ENCODE measurements at places on chromosomes 12 and 14. TPM values are rescaled to one million over a fixed set of nuclear protein-coding genes. Genes with fewer than 3 reads are reported as not detected.

- no peak for DNase-seq
These were observed 12.3 kb downstream of the KRT83 start for GRCh38 chr12:52308806-52309425.

- DNase-seq, result no peak
These were observed 8.0 kb downstream of the ASCL1 start for GRCh38 chr12:102965281-102966155.

- DNase-seq, result no peak
These were observed 161.1 kb upstream of the TRHDE start for GRCh38 chr12:72110937-72111650.

MUCL1 gene
- total RNA-seq, result not detected

CPSF2 gene
- total RNA-seq, result 25.8 TPM

RIPK3 gene
- 10.1 TPM for total RNA-seq

SLC5A8 gene
- total RNA-seq, result not detected

- no peak for DNase-seq
These were observed 5.2 kb upstream of the RIMKLB start for GRCh38 chr12:8692573-8692972.

GRCh38 chr12:132165584-132165983 lies 21.3 kb downstream of the NOC4L start:
- no peak for DNase-seq

DNA sequence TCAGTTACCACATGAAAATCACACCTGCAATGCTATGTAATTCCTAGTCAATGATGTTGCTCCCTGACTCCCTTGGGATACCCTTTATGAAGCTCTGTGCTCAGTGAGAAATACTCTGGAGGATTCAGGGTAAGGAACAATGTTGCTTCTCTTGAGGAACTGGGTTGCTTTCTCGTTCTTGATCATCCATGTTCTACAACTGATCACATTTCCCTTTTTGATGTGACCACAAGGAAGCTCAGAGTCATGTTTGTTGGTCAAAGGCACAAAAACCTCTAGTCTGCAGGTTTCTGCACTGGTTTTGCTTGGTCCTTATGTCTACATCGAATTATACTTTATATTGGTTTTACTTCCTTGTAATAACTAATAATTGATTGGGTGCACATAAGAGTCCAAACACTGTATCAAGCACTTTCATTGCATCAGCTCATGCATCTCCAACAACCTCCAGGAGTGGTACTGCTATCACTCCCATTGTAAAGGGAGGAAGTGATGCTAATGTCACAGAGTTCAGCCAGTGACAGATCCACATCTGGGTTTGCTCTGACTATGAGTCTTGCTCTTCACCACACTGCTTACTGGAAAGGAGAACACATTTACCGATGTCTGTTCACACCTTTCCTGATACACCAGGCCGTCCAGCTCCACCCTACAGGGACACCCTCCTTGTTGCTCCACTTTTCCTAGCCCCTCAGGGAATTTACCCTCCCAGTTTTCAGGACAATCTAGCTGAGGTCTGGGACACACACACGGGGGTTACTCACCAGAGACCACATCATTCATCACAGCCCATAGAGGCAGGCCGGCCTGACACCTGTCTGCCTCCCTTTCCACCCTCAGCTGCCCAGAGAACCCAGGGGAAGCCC lies 41.0 kb downstream of the CMKLR1 start:
- DNase-seq, result no peak

VWF gene
- 334 TPM for total RNA-seq

SDS gene
- not detected for total RNA-seq

PAX9 gene
- total RNA-seq, result 1.5 TPM

- DNase-seq, result no peak
These were observed 181.5 kb upstream of the DIO3 start for GRCh38 chr14:101379842-101380241.

GRCh38 chr12:46935271-46935847 lies 109.6 kb upstream of the SLC38A4 start:
- DNase-seq, result no peak

GRCh38 chr14:96415559-96415958 lies 23.6 kb downstream of the AK7 start:
- DNase-seq, result no peak

- no peak for DNase-seq
These were observed 7.7 kb upstream of the DCP1B start for GRCh38 chr12:2011643-2012607.

GPRC5D gene
- not detected for total RNA-seq

KCNH5 gene
- 0.49 TPM for total RNA-seq

- no peak for DNase-seq
These were observed 7.4 kb downstream of the PPP1R13B start for GRCh38 chr14:103840014-103840413.

FZD10 gene
- 5.2 TPM for total RNA-seq

- no peak for DNase-seq
These were observed 24.2 kb downstream of the SMUG1 start for GRCh38 chr12:54164387-54165145.

SMCO2 gene
- total RNA-seq, result not detected

- DNase-seq, result no peak
These were observed 948.4 kb upstream of the ATXN7L3B start for GRCh38 chr12:73589220-73589619.

- DNase-seq, result no peak
These were observed 67.0 kb downstream of the ARF6 start for GRCh38 chr14:49959822-49960408.

DNA sequence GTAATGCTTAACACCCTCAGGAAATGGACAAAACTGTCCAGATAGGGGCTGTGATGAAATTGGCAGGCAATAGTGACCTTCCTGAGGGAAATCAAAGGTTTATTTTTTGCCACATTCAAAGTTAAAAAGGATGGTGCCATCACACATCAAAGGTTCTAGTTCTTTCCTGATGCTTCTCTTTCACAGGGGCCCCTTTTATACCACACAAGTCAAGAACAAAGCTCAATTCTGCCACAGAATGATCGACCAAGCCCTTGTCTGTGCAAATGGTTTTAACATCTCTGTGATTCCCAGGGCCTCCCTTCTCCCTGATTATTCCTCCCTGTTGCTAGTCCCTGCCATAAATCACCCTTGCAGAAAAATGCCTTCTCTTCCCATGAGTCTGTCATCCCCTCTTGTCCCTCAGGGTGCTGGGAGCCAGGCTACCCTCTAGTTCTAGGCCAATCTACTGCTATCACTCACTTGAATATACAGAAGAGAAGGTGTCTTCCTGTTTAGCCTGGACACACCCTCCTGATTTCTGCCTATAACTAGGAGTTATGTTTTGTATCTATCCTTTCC lies 22.7 kb downstream of the SMCO2 start:
- DNase-seq, result peak; percentile 22

DNA sequence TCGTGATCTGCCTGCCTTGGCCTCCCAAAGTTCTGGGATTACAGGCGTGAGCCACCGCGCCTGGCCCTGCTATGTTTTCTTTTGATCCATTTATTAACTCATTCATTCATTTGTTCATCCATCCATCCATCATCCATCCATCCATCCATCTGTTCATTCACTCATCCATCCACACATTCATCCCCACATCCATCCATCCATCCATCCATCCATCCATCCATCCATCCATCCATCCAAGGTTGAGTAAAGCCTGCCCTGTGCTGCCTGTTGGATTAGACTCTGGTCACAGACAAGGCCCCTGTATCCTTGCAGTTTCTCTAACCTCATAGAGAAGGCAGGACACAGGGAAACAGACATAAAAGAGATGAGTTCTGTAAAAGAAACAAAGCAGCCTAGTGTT lies 44.9 kb downstream of the DNAH10 start:
- no peak for DNase-seq

GRCh38 chr12:65924716-65925115 lies 100.4 kb downstream of the HMGA2 start:
- DNase-seq, result no peak

GRCh38 chr14:96062010-96062409 lies 22.8 kb downstream of the C14orf132 start:
- DNase-seq, result no peak

HOTAIR gene
- not detected for total RNA-seq

DNA sequence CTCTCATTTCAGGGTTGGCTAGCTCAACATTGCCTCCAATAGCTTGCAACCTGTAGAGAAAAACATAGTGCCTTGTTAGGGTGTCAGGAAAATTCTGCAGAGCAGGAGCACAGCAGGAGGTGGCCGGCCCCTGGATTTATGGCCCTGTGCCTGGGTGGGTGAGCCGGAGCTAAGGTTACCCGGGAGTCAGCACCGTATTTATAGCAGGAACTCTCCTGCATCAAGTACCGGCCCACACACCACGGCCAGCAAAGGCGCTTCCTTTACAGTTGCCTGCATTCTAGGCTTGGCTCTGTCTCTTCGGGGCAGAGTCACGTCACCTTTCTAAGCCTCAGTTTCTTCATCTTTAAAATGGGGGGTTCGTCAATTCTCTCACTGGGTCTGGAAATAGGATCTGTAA lies 52.8 kb upstream of the EML1 start:
- no peak for DNase-seq

DNA sequence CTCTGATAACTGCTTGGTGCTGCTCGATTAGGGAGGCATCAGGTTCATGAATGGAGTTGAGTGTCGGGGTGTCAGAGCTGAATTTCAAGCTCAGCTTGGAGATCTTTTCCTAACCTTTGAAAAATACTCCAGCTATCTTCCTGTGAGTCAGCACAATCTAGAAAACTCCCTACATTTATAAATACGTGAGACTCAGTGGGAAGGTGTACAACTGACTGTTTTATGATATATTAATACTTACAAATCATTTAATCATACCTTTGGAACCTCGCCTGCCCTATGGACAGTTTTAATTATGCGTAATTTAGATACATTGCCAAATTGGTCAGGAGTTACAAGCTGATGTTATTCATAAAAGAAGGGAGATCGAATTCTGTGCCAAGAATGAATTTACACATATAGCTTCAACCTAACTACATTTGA lies 961 bp downstream of the CMAS start:
- no peak for DNase-seq

RFLNA gene
- 1.7 TPM for total RNA-seq

- DNase-seq, result no peak
These were observed 106.2 kb upstream of the NOS1 start for GRCh38 chr12:117467588-117467987.

- no peak for DNase-seq
These were observed 779.7 kb upstream of the FLRT2 start for GRCh38 chr14:84750284-84750683.

DNA sequence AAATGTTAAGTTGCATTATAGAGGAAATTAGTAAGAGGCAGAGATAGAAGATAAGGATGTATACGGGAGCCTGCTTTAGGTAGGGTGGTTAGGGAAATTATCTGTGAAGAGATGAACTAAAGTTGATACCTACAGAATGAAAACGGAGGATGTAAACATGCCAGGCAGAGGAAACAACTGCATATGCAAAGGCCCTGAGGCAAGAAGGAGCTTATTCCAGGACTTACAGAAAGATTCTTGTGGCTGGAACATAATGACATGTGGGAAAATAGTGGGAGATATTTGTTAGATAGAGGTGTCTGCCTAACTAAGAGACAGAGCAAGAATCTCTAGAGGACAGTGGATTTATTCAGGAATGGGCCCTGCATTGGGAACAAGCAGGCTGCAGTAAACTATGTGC lies 16.2 kb upstream of the SERPINA1 start:
- no peak for DNase-seq

All from vagina (tissue), 2 donors.